IMR-90 (cell line): ENCODE measurements at places on chromosomes 1 and 21. TPM values are rescaled to one million over a fixed set of nuclear protein-coding genes. Genes with fewer than 3 reads are reported as not detected.

- H3K27ac ChIP-seq = no peak overlapping the region
- peaks cover 7% of the 10 kb centered on the region; the same call in 1 of the 2 replicates for H3K36me3 ChIP-seq
- DNase-seq = no peak
- H3K4me1 ChIP-seq = no peaks in the 10 kb centered on the region; the same call in 1 of the 2 replicates
Measured at GRCh38 chr1:5885471-5886139, 106.6 kb downstream of the NPHP4 start.

- H3K27me3 ChIP-seq = peaks cover 3% of the 10 kb centered on the region; the same call in 1 of the 2 replicates
- no peaks in the 10 kb centered on the region for H3K4me1 ChIP-seq
- no peak overlapping the region for H3K4me3 ChIP-seq
- no peak for DNase-seq
- no peaks in the 10 kb centered on the region for H3K36me3 ChIP-seq
- H3K27ac ChIP-seq = no peak overlapping the region
Measured at GRCh38 chr1:86616871-86617270, 70.0 kb downstream of the CLCA4 start.

GRCh38 chr1:117930484-117930883 lies 945 bp downstream of the WDR3 start:
- H3K27ac ChIP-seq = no peak overlapping the region
- no peaks in the 10 kb centered on the region for H3K27me3 ChIP-seq
- H3K4me1 ChIP-seq = 0 out of 2 replicates have a peak, but pooled peaks cover 3% of the 10 kb centered on the region
- peak overlapping the region; percentile 89 for H3K4me3 ChIP-seq
- peaks cover 4% of the 10 kb centered on the region for H3K36me3 ChIP-seq

The SPATA46 gene
- not detected in 2 replicates for total RNA-seq

The SLAMF9 gene
- 0.18 and 0.28 TPM in 2 replicates for total RNA-seq

The C1QA gene
- not detected in 2 replicates for total RNA-seq

- no peaks in the 10 kb centered on the region for H3K27me3 ChIP-seq
- H3K4me3 ChIP-seq = no peak overlapping the region
- no peaks in the 10 kb centered on the region for H3K4me1 ChIP-seq
- H3K27ac ChIP-seq = no peak overlapping the region
- H3K36me3 ChIP-seq = no peaks in the 10 kb centered on the region
Measured at GRCh38 chr21:40595806-40596205, 251.2 kb downstream of the DSCAM start.

DNA sequence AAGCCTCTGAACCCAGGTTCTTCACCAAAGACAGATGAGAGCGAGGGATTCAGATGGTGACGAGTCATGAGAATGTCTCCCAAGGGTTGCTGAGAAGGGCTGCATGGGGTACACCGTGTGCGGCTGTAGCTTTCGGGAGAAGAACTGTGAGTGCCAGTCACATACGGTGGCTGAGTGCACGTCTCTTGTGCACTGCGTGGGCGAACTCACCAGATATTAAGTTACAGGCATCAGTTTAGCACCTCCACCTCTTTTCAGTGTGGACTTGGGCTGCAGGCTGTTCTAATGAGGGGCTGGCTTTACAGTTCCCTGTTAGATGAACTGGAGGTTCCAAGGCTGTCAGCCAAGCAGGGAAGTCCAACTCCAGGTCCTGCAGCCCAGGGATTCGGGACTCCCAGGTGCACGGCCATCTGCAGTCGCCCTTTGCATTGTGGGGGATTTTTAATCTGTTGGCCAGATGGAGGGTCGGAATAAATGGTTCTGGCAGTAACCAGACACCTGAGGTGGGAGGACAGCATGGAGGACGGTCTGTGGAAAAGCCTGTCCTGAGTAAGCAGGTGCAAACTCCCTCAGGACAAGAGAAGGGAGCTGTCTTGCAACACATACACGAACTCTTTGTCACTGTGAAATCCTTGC lies 26.5 kb upstream of the AVPR1B start:
- no peak overlapping the region for H3K4me3 ChIP-seq
- no peaks in the 10 kb centered on the region for H3K36me3 ChIP-seq
- DNase-seq = no peak
- H3K27ac ChIP-seq = no peak overlapping the region
- H3K4me1 ChIP-seq = no peaks in the 10 kb centered on the region

GRCh38 chr1:35364741-35365140 lies 96.2 kb downstream of the ZMYM4 start:
- H3K4me3 ChIP-seq = no peak overlapping the region
- peaks cover 10% of the 10 kb centered on the region; the same call in 1 of the 2 replicates for H3K36me3 ChIP-seq
- no peak overlapping the region for H3K27ac ChIP-seq
- no peak for DNase-seq
- H3K4me1 ChIP-seq = no peaks in the 10 kb centered on the region; the same call in 1 of the 2 replicates

DNA sequence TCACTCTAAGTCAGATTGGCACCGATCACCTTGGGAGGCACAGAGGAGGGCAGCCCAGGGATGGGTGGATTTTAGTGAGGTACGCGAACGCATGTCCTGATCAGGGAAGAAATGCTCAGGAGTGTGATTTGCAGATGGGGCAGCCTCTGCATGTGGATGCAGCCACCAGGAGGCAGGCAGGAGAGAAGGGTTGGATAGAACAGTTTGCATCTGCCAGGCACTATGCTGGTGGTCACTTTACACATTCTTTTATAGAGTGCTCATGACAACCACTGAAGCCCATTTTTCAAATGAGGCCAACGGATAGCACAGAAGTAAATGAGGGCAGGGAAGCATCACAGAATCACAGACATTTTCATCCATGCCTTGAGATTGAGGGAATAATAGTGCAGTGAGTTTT lies 5.7 kb downstream of the LAMB3 start:
- H3K36me3 ChIP-seq = no peaks in the 10 kb centered on the region
- H3K27ac ChIP-seq = no peak overlapping the region
- no peaks in the 10 kb centered on the region for H3K27me3 ChIP-seq
- peaks cover 33% of the 10 kb centered on the region for H3K4me1 ChIP-seq
- no peak overlapping the region for H3K4me3 ChIP-seq

GRCh38 chr1:43348343-43348808 lies 10.4 kb upstream of the CDC20 start:
- no peak overlapping the region for H3K27ac ChIP-seq
- H3K4me3 ChIP-seq = no peak overlapping the region; the same call in 1 of the 2 replicates
- H3K4me1 ChIP-seq = peaks cover 18% of the 10 kb centered on the region
- DNase-seq = no peak

DNA sequence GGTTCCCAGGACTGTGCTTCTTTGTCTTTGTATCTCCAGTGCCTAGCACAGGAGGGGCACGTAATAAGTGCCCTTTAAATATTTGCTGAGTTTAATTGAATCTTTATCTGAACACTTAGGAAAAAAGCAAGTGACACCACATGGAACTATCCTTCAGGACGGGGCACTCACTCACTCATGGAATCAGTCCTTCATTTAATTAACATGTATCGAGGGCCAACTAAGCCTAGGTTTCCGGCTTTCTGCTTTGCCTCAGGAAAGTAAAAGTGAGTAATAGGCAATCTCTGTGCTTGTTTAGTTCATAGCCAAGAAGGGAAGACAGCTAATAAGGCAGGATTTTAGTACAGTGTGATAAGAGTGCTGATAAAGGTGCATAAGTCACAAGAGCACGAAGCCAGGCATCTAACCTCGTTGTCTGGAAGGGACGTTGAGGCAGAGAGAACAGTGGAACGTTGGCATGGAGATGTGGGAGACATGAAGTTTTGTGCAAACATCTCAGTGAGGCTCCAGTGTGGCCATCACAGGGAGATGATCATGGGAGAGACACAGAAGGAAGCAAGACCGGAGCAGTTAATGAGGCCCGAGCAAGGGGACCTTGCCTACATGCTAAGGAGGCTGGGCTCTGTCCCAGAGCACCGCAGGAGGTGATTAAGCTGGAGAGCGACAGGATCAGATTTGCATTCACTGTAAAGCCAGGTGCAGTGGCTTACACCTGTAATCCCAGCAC lies 54.1 kb upstream of the TRIM67 start:
- no peak overlapping the region for H3K27ac ChIP-seq
- no peaks in the 10 kb centered on the region for H3K36me3 ChIP-seq
- no peak for DNase-seq
- peaks cover 4% of the 10 kb centered on the region; the same call in 1 of the 2 replicates for H3K27me3 ChIP-seq
- H3K4me3 ChIP-seq = no peak overlapping the region

DNA sequence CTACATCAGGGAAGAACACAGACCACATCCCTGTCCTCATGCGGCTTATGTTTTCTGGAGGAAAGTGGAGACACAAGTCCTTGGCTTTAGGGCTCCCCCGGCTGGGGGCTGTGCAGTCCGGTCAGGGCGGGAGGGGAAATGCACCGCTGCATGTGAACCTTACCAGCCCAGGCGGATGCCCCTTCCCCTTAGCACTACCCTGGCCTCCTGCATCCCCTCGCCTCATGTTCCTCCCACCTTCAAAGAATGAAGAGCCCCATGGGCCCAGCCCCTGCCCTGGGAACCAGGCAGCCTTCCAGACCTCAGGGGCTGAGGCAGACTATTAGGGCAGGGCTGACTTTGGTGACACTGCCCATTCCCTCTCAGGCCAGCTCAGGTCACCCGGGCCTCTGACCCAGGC lies 45.5 kb downstream of the TNNT2 start:
- DNase-seq = no peak
- no peak overlapping the region for H3K4me3 ChIP-seq
- H3K27ac ChIP-seq = no peak overlapping the region
- H3K4me1 ChIP-seq = peaks cover 4% of the 10 kb centered on the region

DNA sequence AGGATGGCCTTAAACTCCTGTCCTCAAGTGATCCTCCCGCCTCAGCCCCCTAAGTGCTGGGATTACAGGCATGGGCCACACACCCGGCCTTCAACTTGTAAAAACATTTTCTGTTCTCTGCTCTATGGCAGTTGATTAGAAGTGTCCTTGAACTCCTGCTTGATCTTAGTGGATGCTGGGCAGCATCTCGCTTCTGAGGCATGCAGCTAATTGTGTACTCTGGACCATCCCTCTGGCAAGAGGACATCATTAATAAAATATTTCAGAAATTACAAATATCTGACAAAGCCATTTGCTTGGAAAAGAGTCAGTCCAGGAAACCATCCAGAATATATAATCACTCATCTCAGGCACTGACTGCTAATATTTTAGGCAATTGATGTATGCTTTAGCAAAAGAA lies 8.1 kb downstream of the NGF start:
- peak; percentile 46 for DNase-seq
- H3K4me3 ChIP-seq = no peak overlapping the region
- no peaks in the 10 kb centered on the region for H3K36me3 ChIP-seq
- no peaks in the 10 kb centered on the region for H3K27me3 ChIP-seq
- peaks cover 22% of the 10 kb centered on the region for H3K4me1 ChIP-seq
- H3K27ac ChIP-seq = peak overlapping the region; percentile 53

The SDCCAG8 gene
- total RNA-seq = 43.3 and 46.8 TPM in 2 replicates

- no peaks in the 10 kb centered on the region; the same call in 1 of the 2 replicates for H3K36me3 ChIP-seq
- no peaks in the 10 kb centered on the region for H3K27me3 ChIP-seq
- no peaks in the 10 kb centered on the region for H3K4me1 ChIP-seq
Measured at GRCh38 chr1:185108321-185108720, 48.4 kb downstream of the TRMT1L start.

The LCE2C gene
- not detected in 2 replicates for total RNA-seq

The ERICH3 gene
- not detected in 2 replicates for total RNA-seq

The PLA2G5 gene
- total RNA-seq = not detected in 2 replicates

The GUCA2B gene
- not detected in 2 replicates for total RNA-seq

The NUCKS1 gene
- total RNA-seq = 103 and 179 TPM in 2 replicates

- no peaks in the 10 kb centered on the region for H3K27me3 ChIP-seq
- no peak overlapping the region for H3K27ac ChIP-seq
- peak overlapping the region; percentile 76 for H3K4me3 ChIP-seq
- peaks cover 3% of the 10 kb centered on the region; the same call in 1 of the 2 replicates for H3K4me1 ChIP-seq
- no peak for DNase-seq
Measured at GRCh38 chr1:176208034-176208433, 948 bp upstream of the COP1 start.

DNA sequence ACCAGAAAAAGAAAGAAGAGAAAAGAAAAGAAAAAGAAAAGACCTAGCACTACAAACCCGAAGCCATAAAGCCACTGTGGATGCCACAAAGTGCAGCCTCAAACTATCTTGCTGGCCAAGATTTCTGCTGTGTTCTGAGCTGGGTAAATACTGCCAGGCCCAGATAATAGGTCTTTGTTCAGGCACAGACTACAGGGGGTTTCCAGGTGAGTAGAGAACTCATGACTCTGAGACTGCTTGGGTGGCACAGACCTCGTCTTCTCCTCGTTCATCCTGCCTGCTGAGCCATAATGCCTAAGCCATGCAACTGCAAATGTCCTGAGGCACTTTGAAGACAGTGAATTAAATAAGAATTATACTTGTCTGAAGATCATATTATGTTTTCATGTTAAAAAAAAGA lies 651.8 kb downstream of the LMO4 start:
- no peak overlapping the region for H3K4me3 ChIP-seq
- no peaks in the 10 kb centered on the region for H3K36me3 ChIP-seq
- no peaks in the 10 kb centered on the region for H3K4me1 ChIP-seq
- no peak overlapping the region for H3K27ac ChIP-seq
- H3K27me3 ChIP-seq = no peaks in the 10 kb centered on the region

The TNN gene
- not detected in 2 replicates for total RNA-seq

DNA sequence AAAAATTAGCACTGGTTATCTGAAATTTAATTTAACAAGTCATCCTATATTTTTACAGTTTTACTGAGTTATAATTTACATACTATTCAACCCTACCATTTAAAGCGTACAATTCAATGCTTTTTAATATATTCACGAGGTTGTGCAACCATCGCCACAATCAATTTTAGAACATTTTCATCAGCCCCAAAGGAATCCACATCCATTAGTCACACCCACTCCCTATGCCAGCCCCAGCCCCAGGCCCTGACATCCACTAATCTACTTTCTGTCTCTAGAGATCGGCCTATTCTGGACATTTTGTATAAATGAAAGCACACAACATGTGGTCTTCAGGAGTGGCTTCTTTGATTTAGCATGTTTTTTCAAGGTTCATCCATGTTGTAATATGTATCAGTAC lies 134.7 kb downstream of the PSMG1 start:
- no peak overlapping the region for H3K4me3 ChIP-seq
- peaks cover 4% of the 10 kb centered on the region; the same call in 1 of the 2 replicates for H3K4me1 ChIP-seq
- H3K27ac ChIP-seq = no peak overlapping the region
- DNase-seq = peak; percentile 19
- no peaks in the 10 kb centered on the region for H3K27me3 ChIP-seq
- no peaks in the 10 kb centered on the region for H3K36me3 ChIP-seq

GRCh38 chr21:43778469-43779335 lies 2.6 kb upstream of the CSTB start:
- DNase-seq = peak; percentile 29
- H3K4me1 ChIP-seq = peaks cover 3% of the 10 kb centered on the region
- no peaks in the 10 kb centered on the region; the same call in 1 of the 2 replicates for H3K27me3 ChIP-seq
- no peak overlapping the region for H3K27ac ChIP-seq
- peaks cover 8% of the 10 kb centered on the region for H3K36me3 ChIP-seq
- H3K4me3 ChIP-seq = no peak overlapping the region

- no peaks in the 10 kb centered on the region for H3K36me3 ChIP-seq
- no peak overlapping the region for H3K4me3 ChIP-seq
- H3K27ac ChIP-seq = no peak overlapping the region
- DNase-seq = no peak
Measured at GRCh38 chr1:104785575-104786187, 1036.0 kb downstream of the AMY1C start.

DNA sequence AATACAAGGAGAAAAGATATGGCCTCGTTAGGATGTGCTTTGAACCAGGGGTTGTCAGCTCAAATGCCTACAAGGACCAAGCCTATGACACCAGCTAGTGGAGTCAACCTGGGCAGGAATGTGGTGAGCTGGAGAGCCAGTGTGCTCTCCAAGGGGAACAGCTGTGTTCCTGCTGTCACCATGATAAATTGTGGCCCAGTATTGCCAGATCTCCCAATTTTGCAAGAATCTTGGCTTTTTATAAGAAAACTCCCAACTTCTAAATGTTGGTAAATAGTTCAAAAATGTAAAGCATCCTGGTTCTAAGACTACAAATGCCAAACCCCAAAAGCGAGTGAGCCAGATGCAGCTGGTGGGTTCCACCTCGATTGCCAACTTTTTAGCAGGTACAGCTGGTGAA lies 391.1 kb downstream of the PLPP3 start:
- H3K4me1 ChIP-seq = peaks cover 4% of the 10 kb centered on the region; the same call in 1 of the 2 replicates
- no peaks in the 10 kb centered on the region for H3K27me3 ChIP-seq
- no peaks in the 10 kb centered on the region for H3K36me3 ChIP-seq
- no peak overlapping the region for H3K4me3 ChIP-seq
